ENCODE measurements at places on chromosomes 7 and 10. TPM values are rescaled to one million over a fixed set of nuclear protein-coding genes. Genes with fewer than 3 reads are reported as not detected.

DNA sequence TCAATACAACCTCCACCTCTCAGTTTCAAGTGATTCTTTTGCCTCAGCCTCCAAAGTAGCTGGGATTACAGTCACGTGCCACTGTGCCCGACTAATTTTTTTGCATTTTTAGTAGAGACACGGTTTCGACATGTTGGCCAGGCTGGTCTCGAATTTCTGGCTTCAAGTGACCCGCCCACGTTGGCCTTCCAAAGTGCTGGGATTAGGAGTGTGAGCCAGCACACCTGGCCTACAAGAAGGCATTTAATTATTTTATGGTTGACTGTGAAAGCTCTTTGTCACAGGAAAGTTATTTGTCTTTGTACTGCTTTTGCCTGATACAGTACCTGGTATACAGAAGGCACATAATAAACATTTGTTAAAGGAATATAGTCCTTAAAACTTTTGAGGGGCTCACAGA is 12.9 kb downstream of the MYOZ1 start:
- DNase-seq: no peak

DNA sequence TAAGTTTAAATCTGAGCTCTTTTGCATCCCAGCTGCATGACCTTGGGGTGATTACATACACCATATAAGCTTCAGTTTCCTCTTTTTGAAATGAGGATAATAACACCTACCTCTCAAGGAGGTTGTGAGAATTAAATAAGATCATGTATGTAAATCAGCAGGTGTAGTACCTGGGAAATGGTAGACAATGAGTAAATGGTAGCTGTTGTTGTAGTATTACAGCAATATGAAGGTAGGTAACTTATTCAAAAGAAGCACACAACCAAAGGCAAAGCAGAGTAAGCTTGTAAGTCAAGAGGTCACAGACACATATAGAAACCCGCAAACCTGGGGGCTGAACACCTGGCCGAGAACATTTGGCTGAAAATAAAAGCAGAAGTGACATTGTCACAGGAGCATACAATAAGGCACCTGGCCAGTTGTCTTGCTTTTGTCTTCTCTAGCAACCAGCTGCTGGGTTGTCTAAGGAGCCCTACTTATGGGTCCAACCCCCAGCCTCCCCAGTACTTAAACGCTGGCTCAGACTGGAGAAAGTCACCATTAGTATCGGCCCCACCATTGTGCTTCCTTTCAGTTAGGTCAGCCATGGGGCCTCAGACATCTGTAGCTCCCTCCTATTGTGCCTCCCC is 203.6 kb upstream of the MKLN1 start:
- DNase-seq: no peak

GRCh38 chr10:93951905-93952304 is 41.8 kb upstream of the PLCE1 start:
- no peak for DNase-seq

Gene STEAP1
- total RNA-seq: 1.7 TPM

Gene TCF7L2
- total RNA-seq: 14.5 TPM

GRCh38 chr7:15554081-15554480 is 7.7 kb downstream of the AGMO start:
- DNase-seq: no peak

DNA sequence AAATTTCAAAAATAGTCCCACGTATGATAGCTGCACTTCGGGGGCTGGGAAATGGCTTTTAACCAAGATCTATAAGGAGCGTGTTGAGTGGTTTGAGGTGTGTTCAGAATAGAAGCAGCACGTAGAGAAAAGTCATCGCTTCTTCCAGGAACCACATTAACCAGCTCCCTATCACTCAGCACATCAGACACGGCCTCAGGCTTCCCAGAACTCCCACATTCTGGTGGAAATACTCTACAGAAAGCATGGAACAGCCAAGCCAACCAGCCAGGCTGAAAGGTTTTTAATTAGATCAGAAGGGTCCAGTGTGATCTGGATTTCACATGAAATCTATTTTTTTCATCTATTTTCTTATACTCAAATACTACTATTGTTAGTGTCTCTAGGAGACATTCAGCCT is 231.5 kb upstream of the NRP1 start:
- DNase-seq: no peak

DNA sequence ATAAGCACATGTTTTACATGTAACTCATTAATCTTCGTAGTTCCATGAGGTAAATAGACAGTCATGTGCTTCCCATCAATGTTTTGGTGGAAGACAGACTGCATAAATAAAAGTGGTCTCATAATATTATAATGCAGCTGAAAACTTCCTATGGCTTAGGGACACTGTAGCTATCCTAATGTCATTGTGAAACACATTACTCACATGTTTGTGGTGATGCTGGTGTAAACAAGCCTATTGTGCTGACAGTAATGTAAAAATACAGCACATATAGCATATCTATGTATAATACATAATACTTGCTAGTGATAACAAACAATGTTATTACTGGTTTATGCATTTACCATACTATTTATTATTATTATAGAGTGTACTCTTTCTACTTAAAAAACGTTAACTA is 37.2 kb upstream of the PLXDC2 start:
- DNase-seq: no peak

Gene FFAR4
- total RNA-seq: 0.06 TPM
